ENCODE measurements at places on chromosomes 2 and 18. TPM values are rescaled to one million over a fixed set of nuclear protein-coding genes. Genes with fewer than 3 reads are reported as not detected.

- DNase-seq: no peak
Observed at GRCh38 chr18:75253784-75254183, 43.2 kb downstream of the TSHZ1 start.

DNA sequence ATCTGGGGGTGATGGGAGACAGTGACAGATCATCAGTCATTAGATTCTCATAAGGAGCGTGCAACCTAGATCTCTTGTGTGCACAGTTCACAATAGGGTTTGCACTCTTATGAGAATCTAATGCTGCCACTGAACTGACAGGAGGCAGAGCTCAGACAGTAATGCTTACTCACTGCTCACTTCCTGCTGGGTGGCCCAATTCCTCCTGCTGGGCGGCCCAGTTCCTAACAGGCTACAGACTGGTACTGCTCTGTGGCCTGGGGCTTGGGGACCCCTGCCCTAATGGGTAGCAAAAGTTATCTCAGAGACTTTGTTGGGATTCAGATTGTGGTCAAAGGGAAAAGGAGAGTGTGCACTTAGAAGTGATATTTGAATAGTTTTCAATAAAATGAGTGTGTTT is 840.1 kb upstream of the ID2 start:
- no peak for DNase-seq

MAP4K3 gene
- 41.3 TPM for total RNA-seq

GCG gene
- 140 TPM for total RNA-seq

Data from Peyer's patch (tissue), 4 donors.